Esophagus muscularis mucosa (tissue), 4 donors: ENCODE measurements at places on chromosomes 3 and 15. TPM values are rescaled to one million over a fixed set of nuclear protein-coding genes. Genes with fewer than 3 reads are reported as not detected.

Gene FAM81A
- total RNA-seq, result 1.2 TPM

Gene NPAP1
- total RNA-seq, result not detected

Gene SLC33A1
- total RNA-seq, result 18.7 TPM

Gene ITIH1
- not detected for total RNA-seq

Gene KY
- 0.42 TPM for total RNA-seq

Gene MYH15
- total RNA-seq, result under 0.01 TPM

Gene HCLS1
- 28.2 TPM for total RNA-seq

Gene KATNBL1
- 29.9 TPM for total RNA-seq

Gene CELSR3
- total RNA-seq, result 0.42 TPM

Gene GRM2
- total RNA-seq, result 0.83 TPM

Gene DTWD1
- total RNA-seq, result 35.3 TPM

Gene ZNF592
- total RNA-seq, result 13.8 TPM

Gene CYP11A1
- total RNA-seq, result 1.8 TPM

Gene TNFSF10
- 25.3 TPM for total RNA-seq

Gene MYEF2
- 28.5 TPM for total RNA-seq

Gene PLS1
- total RNA-seq, result 2.0 TPM

Gene SKIL
- total RNA-seq, result 44.1 TPM

Gene CGNL1
- total RNA-seq, result 21.3 TPM

Gene LMAN1L
- not detected for total RNA-seq

Gene MGA
- total RNA-seq, result 29.2 TPM

Gene SLC24A5
- total RNA-seq, result not detected

Gene NME9
- not detected for total RNA-seq

Gene NKTR
- total RNA-seq, result 31.6 TPM

Gene LRRC3B
- total RNA-seq, result not detected

Gene SLC28A1
- total RNA-seq, result not detected

Gene RTP1
- total RNA-seq, result not detected

Gene BFSP2
- total RNA-seq, result not detected

Gene CRABP1
- total RNA-seq, result not detected

Gene GOLGA8M
- not detected for total RNA-seq

Gene TP63
- total RNA-seq, result 0.17 TPM

Gene HRH1
- total RNA-seq, result 5.6 TPM

Gene ZNF385D
- 11.2 TPM for total RNA-seq

Gene ZNF502
- total RNA-seq, result 3.2 TPM

Gene GPR149
- total RNA-seq, result not detected

Gene SKOR1
- 0.69 TPM for total RNA-seq

Gene TM4SF1
- total RNA-seq, result 75.4 TPM

Gene CAND2
- 13.7 TPM for total RNA-seq

Gene ARHGEF26
- total RNA-seq, result 124 TPM

Gene IGSF10
- 2.5 TPM for total RNA-seq

Gene MNS1
- 0.45 TPM for total RNA-seq
